Cardiac muscle cell (in vitro differentiated cells and primary cell): ENCODE measurements at places on chromosomes 1 and 21. TPM values are rescaled to one million over a fixed set of nuclear protein-coding genes. Genes with fewer than 3 reads are reported as not detected.

The PARK7 gene
- total RNA-seq: 199 and 241 TPM in 2 replicates

The SPRR2F gene
- total RNA-seq: 2.9 and 5.1 TPM in 2 replicates

GRCh38 chr1:67100833-67101232, 33.9 kb downstream of the C1orf141 start:
- no peak for DNase-seq

DNA sequence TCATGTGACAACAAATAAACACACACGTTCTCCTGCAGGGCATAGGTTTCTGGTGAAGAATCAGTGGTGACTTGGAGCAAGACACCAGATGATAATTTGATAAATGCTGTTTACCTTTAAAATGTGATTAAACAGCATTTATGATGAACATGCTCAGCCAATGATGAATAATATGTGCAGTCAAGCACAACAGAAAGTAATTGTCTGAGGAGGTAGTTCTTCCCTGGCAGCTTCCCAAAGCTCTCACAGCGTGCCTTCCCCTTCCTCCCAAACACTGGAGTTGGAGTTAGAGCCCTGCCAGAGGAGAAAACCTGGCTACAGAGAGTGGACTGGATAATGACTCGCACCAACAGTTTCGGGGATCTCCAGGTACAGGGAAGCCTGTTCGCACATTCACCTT, 463.5 kb downstream of the SMYD3 start:
- DNase-seq: no peak

DNA sequence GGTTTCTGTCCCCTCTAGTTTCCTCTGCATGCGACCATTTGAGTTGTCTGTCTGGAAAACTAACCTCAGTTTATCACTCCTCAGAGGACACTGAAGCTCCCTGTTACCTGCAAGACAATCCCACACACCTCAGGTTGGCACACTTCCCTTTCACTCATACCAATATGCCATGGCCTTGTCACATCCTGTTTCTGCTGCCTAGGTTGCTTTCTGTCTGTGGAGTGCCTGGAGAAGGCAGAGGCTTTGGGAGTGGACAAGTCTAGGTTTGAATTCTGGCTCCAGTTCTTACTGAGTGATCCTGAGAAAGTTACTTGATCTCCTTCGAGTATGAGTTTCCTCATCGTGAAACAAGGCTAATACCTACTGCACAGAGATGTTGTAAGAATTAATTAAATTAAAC, 171.5 kb upstream of the CACYBP start:
- DNase-seq: no peak

DNA sequence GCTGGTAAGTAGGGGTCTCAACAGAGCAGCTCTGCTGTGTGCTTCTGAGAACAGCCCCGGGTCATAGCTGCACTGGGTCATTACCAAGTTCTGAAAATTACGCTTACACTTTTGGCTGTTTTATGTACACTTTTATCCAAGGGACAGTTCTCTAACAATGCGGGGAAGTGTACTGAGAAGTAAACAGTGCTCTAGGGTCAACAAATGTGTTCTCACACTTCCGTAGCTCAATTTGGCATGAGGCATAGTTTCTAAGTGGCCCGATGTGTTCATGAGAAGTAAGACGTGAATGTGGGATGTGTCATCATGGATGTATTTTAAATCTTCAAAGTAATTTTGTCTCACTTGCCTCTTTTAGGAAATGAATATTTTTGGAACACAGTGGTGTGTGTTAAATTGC, 10.9 kb upstream of the VAMP3 start:
- no peak for DNase-seq

GRCh38 chr1:246497331-246497915, 9.7 kb downstream of the SMYD3 start:
- peak; percentile 83 for DNase-seq

DNA sequence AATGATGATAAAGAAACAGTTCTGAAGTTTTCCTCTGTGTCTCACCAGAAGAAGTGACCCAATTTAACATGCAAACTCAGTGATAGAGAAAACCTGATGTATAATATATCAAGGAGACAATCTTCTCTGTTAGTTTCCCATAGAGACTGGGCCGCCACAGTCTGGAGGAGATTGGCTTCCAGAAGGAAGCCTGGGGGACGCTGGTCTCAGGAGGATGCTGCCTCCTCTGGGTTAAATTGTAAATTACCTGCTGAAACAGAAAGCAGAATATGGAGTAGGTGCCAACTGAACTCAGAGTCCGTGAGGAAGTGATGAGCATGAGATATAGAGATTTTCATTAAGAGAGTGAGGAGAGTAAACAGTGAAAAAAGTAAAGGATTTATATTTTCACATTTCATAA, 15.8 kb downstream of the OR14I1 start:
- no peak for DNase-seq

DNA sequence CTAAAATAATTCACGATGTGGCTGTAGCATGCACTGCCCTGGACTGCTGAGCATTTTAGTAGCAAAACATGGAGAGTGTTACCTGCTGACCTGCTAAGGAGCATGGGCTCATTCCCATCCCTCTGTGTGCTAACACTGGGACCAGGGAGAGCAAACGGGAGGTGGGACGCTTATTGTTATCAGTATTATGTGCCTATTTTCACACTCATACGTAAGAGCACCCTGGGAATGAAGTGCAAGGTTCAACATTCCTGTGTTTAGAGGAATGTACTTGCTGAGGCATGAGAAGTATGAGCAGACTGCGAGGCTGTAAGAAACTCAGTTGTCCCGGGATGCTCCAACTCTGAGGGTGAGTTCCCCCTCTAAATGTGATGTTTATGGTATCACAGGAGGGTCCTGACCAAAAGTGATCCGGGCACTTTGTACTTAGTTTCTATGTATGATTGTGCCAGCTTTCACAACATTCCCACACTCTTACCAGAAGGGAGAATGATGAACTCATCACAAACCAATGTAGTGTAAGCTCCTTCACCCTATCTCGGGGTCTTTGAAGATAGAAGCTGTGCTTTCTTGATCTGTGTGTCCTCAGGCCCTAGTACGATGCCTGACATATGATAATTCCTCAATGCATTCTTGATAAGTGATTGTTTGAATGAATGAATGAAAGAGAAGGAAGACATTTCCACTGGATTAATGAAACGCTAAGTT, 164.8 kb downstream of the KCNJ6 start:
- DNase-seq: peak; percentile 43

- no peak for DNase-seq
These were observed 10.5 kb upstream of the SPRR4 start for GRCh38 chr1:152959801-152960451.

DNA sequence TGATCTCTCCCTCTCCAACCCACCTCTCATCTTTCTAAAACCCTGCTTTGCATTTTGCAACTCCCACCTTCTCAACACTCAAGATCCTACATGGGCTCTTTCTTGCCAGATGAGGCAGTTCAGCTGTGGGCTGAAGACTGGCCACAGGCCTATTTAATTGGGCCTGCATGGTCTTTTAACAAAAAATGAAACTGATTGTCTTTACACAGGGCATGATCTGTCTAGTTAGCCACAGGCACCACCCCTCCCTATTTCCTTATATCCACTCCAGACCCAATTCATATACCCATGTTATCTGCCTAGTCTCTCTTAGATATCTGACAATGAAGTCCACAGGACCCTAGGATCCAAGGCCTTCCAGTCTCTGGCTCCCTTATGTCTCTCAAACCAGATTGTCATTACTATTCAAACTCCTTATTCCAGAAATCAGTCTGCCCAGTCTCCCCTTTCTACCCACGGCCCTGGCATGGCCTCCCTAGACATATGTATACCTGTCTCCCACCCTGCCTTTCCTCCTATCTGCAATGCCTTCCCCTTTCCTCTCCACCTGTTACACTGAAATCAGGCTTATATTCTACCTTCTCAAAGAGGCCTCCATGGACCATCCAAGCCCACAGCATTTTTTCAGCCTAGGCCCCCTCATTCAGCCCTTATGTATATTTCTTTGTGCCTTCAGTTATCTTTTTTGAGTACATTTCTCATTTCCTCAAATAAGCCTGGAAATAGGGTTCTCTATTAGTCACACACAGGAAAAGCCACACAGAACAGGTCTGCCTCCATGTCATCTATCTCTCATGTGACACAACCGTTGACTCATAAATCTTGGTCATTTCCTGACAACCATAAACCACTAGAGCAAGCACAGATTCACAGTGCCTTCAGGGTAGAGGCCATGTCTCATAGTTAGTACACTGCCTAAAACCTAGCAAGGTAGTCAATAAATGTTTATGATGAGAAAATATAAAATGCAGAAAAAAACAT, 39.0 kb downstream of the LPAR3 start:
- DNase-seq: peak; percentile 75

- DNase-seq: peak; percentile 55
These were observed 44.8 kb upstream of the TADA1 start for GRCh38 chr1:166920561-166921475.
